ENCODE measurements at places on chromosomes 1 and 21. TPM values are rescaled to one million over a fixed set of nuclear protein-coding genes. Genes with fewer than 3 reads are reported as not detected.

The CLCA1 gene
- total RNA-seq = not detected

The TMEM269 gene
- 0.42 TPM for total RNA-seq

The FLG gene
- not detected for total RNA-seq

The BARHL2 gene
- not detected for total RNA-seq

The F3 gene
- not detected for total RNA-seq

DNA sequence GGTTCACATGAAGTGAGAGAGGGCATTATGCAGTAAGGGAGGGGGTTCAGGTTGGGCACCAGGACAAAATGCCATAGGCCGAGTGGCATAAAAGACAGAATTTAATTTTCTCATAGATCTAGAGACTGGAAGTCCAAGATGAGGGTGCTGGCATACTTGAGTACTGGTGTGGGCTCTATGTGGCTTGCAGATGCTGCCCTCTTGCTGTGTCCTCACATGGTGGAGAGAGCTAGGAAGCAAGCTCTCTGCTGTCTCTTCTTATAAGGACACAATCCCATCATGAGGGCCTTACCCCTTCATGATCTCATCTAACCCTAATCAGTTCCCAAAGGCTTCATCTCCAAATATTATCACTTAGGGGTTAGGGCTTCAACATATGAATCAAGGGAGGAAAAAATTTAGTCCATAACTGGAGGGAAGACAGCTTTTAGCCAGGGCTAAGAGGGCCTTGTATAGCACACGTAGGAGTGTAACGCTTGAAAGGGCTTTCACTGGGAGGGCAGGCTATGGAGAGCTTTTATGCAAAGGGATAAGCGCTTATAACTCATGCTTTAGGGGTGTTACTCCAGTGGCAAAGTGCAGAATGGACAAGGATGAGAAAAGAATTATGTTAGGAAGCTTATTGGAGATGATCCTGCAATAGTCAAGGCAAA lies 64.5 kb downstream of the PLPPR5 start:
- no peak for DNase-seq

DNA sequence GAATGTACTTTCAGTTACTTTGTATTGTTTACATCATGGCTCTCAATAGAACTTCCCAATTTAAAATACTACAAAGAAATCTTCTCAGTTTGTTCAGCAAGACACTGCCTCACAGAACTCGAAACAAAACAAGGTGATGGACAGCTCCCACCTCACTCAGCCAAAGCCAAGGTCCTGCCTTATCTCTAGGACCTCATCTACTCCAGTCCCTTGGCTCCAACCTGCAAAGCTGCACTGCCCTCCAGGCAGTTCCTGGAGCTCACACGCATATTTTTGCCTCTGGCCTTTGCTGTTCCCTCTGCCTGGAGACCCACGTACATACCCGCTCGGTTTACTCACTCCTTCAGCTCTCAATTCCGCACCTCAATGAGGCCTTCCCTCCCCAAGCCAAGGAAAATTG lies 40.3 kb downstream of the MCOLN2 start:
- no peak for DNase-seq
